ENCODE measurements at places on chromosomes 2 and 18.

DNA sequence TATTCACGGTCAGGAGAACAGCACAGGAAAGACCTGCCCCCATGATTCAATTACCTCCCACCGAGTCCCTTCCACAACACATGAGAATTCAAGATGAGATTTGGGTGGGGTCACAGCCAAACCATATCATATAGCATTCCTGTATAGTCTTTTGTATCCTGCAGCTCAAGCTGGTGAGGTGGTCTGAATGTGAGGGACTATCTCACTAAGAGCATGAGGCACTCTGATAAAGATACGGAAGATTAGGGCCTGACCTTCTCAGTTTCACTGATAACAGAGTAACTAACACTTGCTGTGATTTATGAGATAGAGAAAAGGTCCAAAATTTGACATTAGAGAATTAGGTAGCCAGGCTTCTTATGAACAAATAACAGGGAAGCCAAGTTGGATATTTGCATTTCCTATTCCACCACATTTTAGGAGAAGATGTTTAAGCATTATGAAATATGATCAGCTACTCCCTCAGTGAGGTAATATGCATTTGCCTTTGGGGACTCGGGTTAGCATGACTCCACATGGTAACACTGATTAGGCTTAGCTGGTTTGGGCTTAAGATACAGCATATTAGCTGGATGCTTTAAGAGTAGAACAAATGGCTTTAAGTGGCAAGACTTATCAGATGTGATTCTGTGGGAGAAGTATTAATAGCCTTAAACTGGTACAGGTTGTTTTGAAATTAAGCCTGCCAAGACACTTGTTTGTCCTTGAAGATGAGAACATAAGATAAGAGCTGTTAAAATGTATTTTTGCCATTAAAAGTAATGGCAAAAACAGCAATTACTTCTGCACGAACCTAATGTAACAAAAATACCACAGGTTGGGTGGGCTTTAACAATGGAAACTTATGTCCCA lies 106.9 kb upstream of the MSTN start:
- DNase-seq: no peak

- no peak for DNase-seq
These were observed 152.9 kb upstream of the EPAS1 start for GRCh38 chr2:46144133-46144800.

DNA sequence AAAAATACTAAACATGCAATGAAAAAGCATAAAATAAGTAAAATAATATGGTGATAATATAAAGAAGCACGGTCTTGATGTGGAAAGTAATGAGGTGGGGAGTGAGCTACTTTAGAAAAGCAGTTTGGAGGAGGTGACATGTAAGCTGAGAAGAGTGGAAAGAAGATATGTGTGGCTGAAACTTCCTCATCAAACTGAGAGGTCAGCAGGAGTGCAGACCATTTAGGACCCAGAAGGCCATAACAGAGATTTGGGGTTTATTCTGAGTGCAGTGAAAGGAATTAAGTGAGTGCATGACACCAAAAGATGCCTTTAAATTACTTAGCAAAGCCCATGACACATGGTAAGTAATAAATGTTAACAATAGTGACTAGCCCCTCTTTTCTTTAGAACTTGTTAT lies 24.4 kb upstream of the TMEM182 start:
- DNase-seq: no peak

GRCh38 chr2:2664989-2665833 lies 334.1 kb upstream of the MYT1L start:
- DNase-seq: no peak

GRCh38 chr18:22168360-22168921 lies 948 bp upstream of the GATA6 start:
- peak; percentile 43 for DNase-seq

DNA sequence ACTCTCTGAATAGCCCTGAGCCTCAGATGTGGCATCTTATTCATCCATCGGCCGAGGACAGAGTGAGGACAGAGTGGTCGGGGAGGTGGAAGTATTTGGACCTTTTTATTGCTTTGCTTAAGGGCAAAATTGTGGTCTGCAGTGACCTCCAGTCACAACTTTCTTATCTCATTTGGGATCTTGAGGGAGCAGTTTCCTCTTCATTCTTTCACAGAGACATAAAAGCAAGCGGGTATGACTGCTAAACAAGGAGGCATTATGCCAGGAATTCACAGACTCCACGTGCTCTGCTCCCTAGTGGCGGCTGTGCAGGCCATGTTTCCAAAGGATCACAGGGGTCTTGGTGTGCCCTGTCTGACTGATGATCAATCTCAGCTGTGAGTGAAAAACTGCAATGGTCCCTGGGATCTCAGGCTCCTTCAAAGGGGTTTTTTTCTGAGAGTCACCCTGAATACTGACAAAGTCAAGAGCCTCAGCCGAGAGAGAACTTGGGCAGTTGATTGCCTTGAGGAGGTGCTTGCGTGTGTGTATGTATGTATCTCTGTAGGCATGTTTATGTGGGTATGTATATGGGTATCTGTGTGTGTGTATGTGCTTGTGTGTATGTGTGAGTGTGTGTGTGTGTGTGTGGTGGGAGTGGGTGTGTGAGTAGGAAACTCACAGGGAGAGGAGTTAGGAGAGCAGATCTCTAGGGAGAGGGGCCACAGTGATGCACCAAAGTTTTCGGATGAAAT lies 47.7 kb downstream of the RAPGEF4 start:
- no peak for DNase-seq

DNA sequence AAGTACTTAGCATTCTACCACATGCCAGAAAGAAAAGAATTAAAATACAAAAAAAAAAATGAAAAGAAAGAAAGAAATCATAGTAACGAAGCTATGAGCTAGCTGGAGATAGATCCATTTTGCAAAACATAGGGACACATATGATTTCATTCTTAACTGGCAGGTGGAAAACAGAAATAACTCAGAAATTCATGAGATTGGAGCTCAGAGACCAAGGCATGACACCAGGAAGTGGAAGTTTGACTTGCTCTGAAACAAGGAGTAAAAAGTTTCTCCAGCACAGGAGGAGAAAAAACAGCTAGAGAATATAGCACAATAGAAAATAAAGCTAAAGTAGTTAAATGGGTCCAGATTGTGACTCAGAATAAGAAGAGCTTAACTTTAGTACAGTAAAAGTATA lies 278.1 kb downstream of the ZEB2 start:
- no peak for DNase-seq

DNA sequence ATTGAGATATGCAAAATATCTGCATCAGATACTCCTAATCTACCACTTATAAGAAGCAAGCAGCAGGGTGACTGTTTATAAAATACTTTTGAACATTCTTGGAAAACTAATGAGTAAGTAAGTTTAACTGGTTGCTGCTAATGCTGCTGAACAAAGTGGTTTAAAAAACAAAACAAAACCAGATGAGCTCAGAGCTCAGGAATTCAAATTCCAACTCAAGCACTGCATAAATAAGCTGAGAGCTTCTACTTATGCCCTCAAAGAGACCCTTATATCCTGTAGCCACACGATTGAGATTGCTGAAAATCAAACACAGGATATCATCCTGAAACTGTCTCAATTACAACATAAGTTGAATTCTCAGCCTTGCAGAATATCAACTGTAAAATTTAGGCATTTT lies 62.3 kb upstream of the NYAP2 start:
- DNase-seq: no peak

DNA sequence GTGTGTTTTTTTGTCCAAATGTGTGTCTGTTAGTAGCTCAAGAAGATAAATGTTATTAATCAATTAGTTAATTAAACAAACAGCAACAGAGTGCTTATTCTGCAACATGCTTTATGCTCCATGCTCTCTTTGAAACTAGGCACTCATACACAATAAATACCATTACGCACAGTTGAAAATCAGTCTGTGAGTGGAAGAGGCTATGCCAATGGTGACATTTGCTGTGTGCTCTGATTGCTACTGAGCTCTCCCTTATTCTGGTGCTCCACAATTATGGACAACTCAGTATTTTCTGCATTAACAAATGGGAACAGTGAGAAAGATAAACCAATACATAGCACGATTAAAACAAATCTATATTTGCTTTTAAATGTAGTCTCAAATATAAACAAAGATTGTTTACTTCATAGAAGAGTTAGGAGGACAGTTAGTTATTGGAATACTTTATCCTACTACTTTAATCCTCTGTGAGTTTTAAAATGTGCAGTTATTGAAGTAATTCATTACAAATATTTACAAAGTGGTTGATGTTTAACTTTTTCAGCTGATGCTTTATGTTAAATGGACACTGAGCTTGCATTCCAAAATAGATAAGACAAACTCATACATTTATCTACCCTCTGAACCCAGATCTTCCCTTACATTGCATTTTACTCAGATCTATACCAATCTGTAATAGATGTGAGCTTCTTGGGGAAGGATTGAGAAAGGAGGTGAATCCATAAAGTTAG lies 55.3 kb downstream of the NXPH2 start:
- DNase-seq: no peak

- no peak for DNase-seq
These were observed 115.1 kb downstream of the NAB1 start for GRCh38 chr2:190763901-190764514.

GRCh38 chr2:32246911-32247310 lies 17.8 kb downstream of the NLRC4 start:
- DNase-seq: peak; percentile 3

- no peak for DNase-seq
These were observed 52.7 kb downstream of the ADD2 start for GRCh38 chr2:70715071-70715985.

All from NCI-H1105 (cell line).